ENCODE measurements at places on chromosomes 12 and 14.

- no peak for DNase-seq
Measured at GRCh38 chr14:23093526-23093925, 1.4 kb downstream of the ACIN1 start.

- DNase-seq = peak; percentile 97
Measured at GRCh38 chr14:91980157-91980556, 32.7 kb upstream of the FBLN5 start.

DNA sequence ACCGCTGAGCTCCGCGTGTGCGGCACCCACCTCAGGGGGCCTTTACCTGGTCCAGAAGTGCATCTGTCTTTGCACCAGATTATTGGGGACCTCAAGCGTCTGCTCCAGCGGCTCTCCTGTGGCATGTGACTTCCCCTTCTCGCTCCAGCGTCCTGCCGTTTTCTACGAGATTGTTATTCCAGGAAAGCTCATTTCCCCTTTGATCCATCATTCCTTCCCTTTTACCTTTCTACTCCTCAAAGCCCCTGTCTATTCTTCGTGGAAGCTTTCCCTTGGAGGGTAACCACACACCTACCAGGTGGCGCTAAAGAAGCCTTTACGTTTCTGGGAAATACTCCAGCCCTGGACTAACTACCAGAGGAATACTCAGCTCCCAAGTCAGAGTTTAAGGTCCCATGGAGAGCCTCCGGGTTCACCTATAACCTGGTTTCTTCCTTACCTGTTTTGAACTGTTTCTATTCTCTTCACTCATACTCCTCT, 1.5 kb downstream of the FKBP4 start:
- no peak for DNase-seq

- DNase-seq = no peak
Measured at GRCh38 chr12:52084491-52085231, 5.2 kb downstream of the SMIM41 start.

- peak; percentile 34 for DNase-seq
Measured at GRCh38 chr14:55540847-55541773, 38.9 kb upstream of the KTN1 start.

All from fibroblast of mammary gland (primary cell).